ENCODE measurements at places on chromosomes 7 and 10.

- DNase-seq, result peak; percentile 10
Measured at GRCh38 chr10:117431160-117431559, 55.9 kb upstream of the PDZD8 start.

- DNase-seq, result no peak
Measured at GRCh38 chr7:143050931-143051330, 1.2 kb upstream of the OR6V1 start.

- no peak for DNase-seq
Measured at GRCh38 chr7:24936121-24936824, 43.7 kb downstream of the OSBPL3 start.

GRCh38 chr7:2529161-2530070 lies 9.8 kb downstream of the LFNG start:
- no peak for DNase-seq

GRCh38 chr7:146053492-146053891 lies 63.1 kb upstream of the CNTNAP2 start:
- no peak for DNase-seq

DNA sequence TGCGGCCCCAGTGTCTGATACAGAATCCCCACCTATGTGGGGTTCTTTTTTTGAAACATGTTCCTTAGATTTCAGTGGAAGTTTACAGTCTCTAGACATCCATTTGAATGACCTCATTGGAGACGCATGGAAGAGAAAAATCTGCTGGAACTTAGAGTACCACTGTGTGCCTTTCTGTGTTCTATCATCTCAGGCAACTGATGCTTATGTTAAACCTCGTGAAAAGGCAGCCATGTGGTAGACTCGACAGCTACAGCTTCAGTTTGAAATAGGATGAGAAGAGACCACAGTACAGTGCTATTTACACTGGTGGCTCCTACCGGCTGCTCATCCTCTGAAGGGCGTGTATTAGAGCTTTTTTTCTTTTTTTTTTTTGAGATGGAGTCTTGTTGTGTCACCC lies 74.4 kb downstream of the FAM171A1 start:
- DNase-seq, result no peak

DNA sequence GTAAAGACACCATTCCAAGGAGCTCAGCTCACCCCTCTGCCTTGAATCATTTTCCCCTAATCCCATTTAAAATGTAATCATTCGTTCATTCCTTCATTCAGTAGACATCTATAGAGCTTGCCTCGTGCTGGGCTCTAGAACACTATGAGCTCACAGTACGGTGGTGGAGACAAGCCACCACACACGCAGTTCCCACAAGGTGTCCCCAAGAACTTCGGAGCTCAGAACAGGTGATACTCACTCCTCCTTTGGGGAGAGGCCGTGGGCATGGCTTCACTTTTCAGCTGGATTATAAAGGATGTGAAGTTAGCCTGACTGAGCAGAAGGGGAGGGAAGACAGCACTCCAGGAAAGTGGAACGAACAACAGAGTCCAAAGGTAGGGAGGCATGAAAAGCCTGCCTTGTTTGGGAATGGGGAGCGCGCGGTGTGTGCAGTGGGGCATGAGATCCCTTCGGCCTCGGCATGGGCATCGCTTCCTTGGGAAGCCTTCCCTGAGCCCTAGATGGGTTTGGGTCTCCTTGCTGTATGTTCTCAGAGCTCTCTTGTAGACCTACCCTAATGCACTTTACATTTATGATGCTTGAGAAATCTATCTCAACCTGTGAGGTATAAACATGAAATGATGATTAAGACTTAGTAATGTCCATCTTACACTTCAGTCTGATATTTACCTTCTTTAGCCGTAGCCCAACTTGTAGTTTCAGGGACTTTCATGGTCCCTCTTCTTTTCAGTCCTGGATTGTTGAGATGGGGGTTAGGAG lies 809 bp upstream of the OGA start:
- peak; percentile 20 for DNase-seq
